Gastrocnemius medialis (tissue), 4 donors: ENCODE measurements at places on chromosomes 3 and 15. TPM values are rescaled to one million over a fixed set of nuclear protein-coding genes. Genes with fewer than 3 reads are reported as not detected.
A peak's percentile ranks its signal among the peaks of the same experiment; 100 is the strongest.

- H3K4me3 ChIP-seq: peak overlapping the region; percentile 75
- H3K27me3 ChIP-seq: no peaks in the 10 kb centered on the region
- peak overlapping the region; percentile 83 for H3K27ac ChIP-seq
Measured at GRCh38 chr3:3800080-3800455, 837 bp downstream of the LRRN1 start.

GRCh38 chr3:149581248-149581647 is 76.6 kb downstream of the WWTR1 start:
- no peak for DNase-seq
- H3K36me3 ChIP-seq: no peaks in the 10 kb centered on the region
- no peaks in the 10 kb centered on the region for H3K27me3 ChIP-seq
- peaks cover 64% of the 10 kb centered on the region for H3K4me1 ChIP-seq

- H3K27me3 ChIP-seq: no peaks in the 10 kb centered on the region
- H3K4me3 ChIP-seq: no peak overlapping the region
- no peaks in the 10 kb centered on the region for H3K36me3 ChIP-seq
- H3K4me1 ChIP-seq: peaks cover 26% of the 10 kb centered on the region
- DNase-seq: no peak
- H3K27ac ChIP-seq: peak overlapping the region; percentile 39
Measured at GRCh38 chr3:43388915-43389314, 102.6 kb downstream of the SNRK start.

- H3K27ac ChIP-seq: no peak overlapping the region
- H3K4me1 ChIP-seq: no peaks in the 10 kb centered on the region
- no peak overlapping the region for H3K4me3 ChIP-seq
- no peaks in the 10 kb centered on the region for H3K36me3 ChIP-seq
Measured at GRCh38 chr3:40398346-40398745, 11.4 kb downstream of the ENTPD3 start.

- H3K27me3 ChIP-seq: no peaks in the 10 kb centered on the region
- no peaks in the 10 kb centered on the region for H3K36me3 ChIP-seq
- H3K4me1 ChIP-seq: no peaks in the 10 kb centered on the region
Measured at GRCh38 chr3:100915706-100916495, 77.3 kb downstream of the ABI3BP start.

YEATS2 gene
- total RNA-seq: 5.7 TPM

SNTN gene
- not detected for total RNA-seq

PTH1R gene
- total RNA-seq: 6.8 TPM

GRCh38 chr3:127777921-127778656 is 44.2 kb downstream of the MGLL start:
- no peaks in the 10 kb centered on the region for H3K36me3 ChIP-seq
- no peak for DNase-seq
- peaks cover 78% of the 10 kb centered on the region for H3K4me1 ChIP-seq
- H3K4me3 ChIP-seq: no peak overlapping the region

DNA sequence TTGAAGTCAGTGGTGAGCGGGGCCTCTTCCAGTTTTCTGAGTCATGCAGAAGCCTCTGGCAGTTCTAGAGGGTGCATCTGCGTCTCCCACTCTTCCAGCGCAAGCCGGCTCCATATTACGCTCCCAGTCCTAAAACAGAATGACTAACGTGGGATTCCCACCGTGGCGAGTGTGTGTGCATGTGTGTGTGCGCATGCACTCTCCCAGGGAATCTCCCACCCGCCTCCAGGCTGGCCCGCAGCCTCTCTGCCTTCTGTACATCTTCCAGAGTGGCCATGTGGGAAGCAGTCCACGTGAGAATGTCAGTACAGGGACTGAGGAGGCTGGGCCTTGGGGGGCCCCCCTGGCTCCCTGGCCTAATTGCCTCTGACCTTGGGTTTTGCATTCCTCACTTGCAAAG is 87.7 kb downstream of the LSM3 start:
- no peak for DNase-seq
- H3K4me3 ChIP-seq: no peak overlapping the region
- no peaks in the 10 kb centered on the region for H3K27me3 ChIP-seq
- peaks cover 2% of the 10 kb centered on the region for H3K4me1 ChIP-seq

TGM4 gene
- not detected for total RNA-seq

ATP8B4 gene
- 3.0 TPM for total RNA-seq

DNA sequence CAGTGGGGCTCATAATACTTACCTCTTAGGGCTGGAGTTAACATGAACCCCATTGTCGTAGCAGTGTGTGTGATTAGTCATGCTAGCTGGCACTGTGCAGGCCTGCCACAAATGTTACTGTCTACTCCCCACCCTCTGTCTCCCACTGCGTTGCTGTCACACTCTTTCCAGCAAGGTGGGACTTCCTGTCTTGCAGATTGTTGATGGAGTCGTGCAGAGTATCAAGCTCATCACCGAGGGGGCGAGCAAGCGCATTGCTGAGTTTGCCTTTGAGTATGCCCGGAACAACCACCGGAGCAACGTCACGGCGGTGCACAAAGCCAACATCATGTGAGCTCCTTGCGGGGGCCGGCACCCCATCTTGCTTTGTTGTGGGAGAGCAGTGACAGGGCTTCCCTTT is 12.9 kb downstream of the IDH3A start:
- no peak overlapping the region for H3K4me3 ChIP-seq
- no peak overlapping the region for H3K27ac ChIP-seq
- H3K4me1 ChIP-seq: no peaks in the 10 kb centered on the region

DNA sequence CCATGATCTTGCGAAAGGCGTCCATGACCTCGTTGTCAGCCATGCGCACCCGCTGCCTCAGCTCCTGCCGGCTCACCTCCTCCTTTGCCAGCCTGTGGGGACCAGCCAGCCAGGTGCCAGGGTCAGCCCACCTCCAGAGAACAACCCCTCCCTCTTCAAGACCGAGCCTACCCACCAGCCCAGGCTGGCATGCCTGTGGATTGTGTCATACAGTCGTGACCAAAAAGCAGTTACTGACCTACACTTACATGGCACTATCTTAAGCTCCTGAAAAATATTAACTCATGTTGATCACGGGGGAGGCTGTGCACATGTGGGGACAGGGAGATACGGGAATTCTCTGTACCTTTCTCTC is 10.7 kb upstream of the CAMK1 start:
- DNase-seq: no peak
- H3K4me1 ChIP-seq: no peaks in the 10 kb centered on the region
- no peaks in the 10 kb centered on the region for H3K36me3 ChIP-seq
- no peak overlapping the region for H3K4me3 ChIP-seq
- H3K27ac ChIP-seq: no peak overlapping the region

KLHDC8B gene
- 35.8 TPM for total RNA-seq

PIGZ gene
- total RNA-seq: 2.3 TPM

GRCh38 chr15:94259863-94260262 is 28.5 kb downstream of the MCTP2 start:
- no peak overlapping the region for H3K4me3 ChIP-seq
- H3K4me1 ChIP-seq: no peaks in the 10 kb centered on the region
- H3K27me3 ChIP-seq: no peaks in the 10 kb centered on the region
- DNase-seq: no peak
- H3K36me3 ChIP-seq: no peaks in the 10 kb centered on the region

- no peak for DNase-seq
- no peaks in the 10 kb centered on the region for H3K36me3 ChIP-seq
- H3K4me3 ChIP-seq: no peak overlapping the region
- no peak overlapping the region for H3K27ac ChIP-seq
- no peaks in the 10 kb centered on the region for H3K4me1 ChIP-seq
Measured at GRCh38 chr3:185988816-185989175, 51.0 kb upstream of the TRA2B start.

GRCh38 chr15:77624868-77625267 is 7.8 kb downstream of the LINGO1 start:
- H3K36me3 ChIP-seq: no peaks in the 10 kb centered on the region
- H3K27ac ChIP-seq: no peak overlapping the region
- H3K4me3 ChIP-seq: no peak overlapping the region
- peaks cover 5% of the 10 kb centered on the region for H3K27me3 ChIP-seq
- DNase-seq: no peak

- no peak overlapping the region for H3K4me3 ChIP-seq
- DNase-seq: no peak
- H3K27me3 ChIP-seq: no peaks in the 10 kb centered on the region
- no peaks in the 10 kb centered on the region for H3K36me3 ChIP-seq
Measured at GRCh38 chr3:112097378-112097777, 11.2 kb downstream of the C3orf52 start.

GRCh38 chr3:57383838-57384237 is 91.4 kb upstream of the ASB14 start:
- no peak overlapping the region for H3K27ac ChIP-seq
- H3K27me3 ChIP-seq: no peaks in the 10 kb centered on the region
- no peaks in the 10 kb centered on the region for H3K4me1 ChIP-seq
- no peaks in the 10 kb centered on the region for H3K36me3 ChIP-seq

DNA sequence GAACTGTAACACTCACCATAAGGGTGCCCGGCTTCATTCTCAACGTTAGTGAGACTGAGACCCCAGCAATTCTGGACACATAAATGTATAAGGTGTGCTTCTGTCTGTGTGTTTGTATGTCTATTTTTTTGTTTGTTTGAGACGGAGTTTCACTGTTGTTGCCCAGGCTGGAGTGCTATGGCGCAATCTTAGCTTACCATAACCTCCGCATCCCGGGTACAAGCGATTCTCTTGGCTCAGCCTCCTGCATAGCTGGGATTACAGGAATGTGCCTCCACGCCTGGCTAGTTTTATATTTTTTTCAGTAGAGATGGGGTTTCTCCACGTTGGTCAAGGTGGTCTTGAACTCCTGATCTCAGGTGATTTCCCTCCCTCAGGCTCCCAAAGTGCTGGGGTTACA is 43.3 kb upstream of the C2CD4B start:
- no peak overlapping the region for H3K4me3 ChIP-seq
- H3K27ac ChIP-seq: no peak overlapping the region
- no peak for DNase-seq
- no peaks in the 10 kb centered on the region for H3K36me3 ChIP-seq
- no peaks in the 10 kb centered on the region for H3K27me3 ChIP-seq

- no peak overlapping the region for H3K4me3 ChIP-seq
- no peak for DNase-seq
- H3K4me1 ChIP-seq: no peaks in the 10 kb centered on the region
- H3K27ac ChIP-seq: no peak overlapping the region
- H3K27me3 ChIP-seq: no peaks in the 10 kb centered on the region
Measured at GRCh38 chr15:39200586-39200985, 380.3 kb upstream of the THBS1 start.

NCEH1 gene
- 19.8 TPM for total RNA-seq

GRCh38 chr3:197424674-197425484 is 126.5 kb upstream of the DLG1 start:
- H3K27me3 ChIP-seq: no peaks in the 10 kb centered on the region
- H3K36me3 ChIP-seq: no peaks in the 10 kb centered on the region
- no peak overlapping the region for H3K4me3 ChIP-seq
- no peak overlapping the region for H3K27ac ChIP-seq
- DNase-seq: no peak

GRCh38 chr15:99365242-99365641 is 114.0 kb downstream of the LRRC28 start:
- H3K27ac ChIP-seq: no peak overlapping the region
- DNase-seq: no peak
- no peak overlapping the region for H3K4me3 ChIP-seq

GRCh38 chr3:9862391-9863057 is 17.5 kb downstream of the CIDEC start:
- H3K27me3 ChIP-seq: no peaks in the 10 kb centered on the region
- H3K36me3 ChIP-seq: no peaks in the 10 kb centered on the region
- no peaks in the 10 kb centered on the region for H3K4me1 ChIP-seq
- H3K4me3 ChIP-seq: peak overlapping the region; percentile 55

GRCh38 chr3:98361289-98361688 is 7.6 kb downstream of the OR5K4 start:
- no peaks in the 10 kb centered on the region for H3K4me1 ChIP-seq
- no peak for DNase-seq
- no peaks in the 10 kb centered on the region for H3K36me3 ChIP-seq
- H3K27ac ChIP-seq: no peak overlapping the region

GRCh38 chr3:5791558-5791957 is 604.1 kb downstream of the EDEM1 start:
- H3K4me1 ChIP-seq: no peaks in the 10 kb centered on the region
- no peaks in the 10 kb centered on the region for H3K36me3 ChIP-seq
- H3K27me3 ChIP-seq: no peaks in the 10 kb centered on the region
- DNase-seq: no peak

DUOXA2 gene
- total RNA-seq: not detected

GOLGA6B gene
- not detected for total RNA-seq

PIERCE2 gene
- 11.8 TPM for total RNA-seq

- H3K4me1 ChIP-seq: peaks cover 13% of the 10 kb centered on the region
- no peak for DNase-seq
- no peak overlapping the region for H3K4me3 ChIP-seq
- no peaks in the 10 kb centered on the region for H3K27me3 ChIP-seq
Measured at GRCh38 chr3:49416867-49417266, 4.6 kb downstream of the TCTA start.

DNA sequence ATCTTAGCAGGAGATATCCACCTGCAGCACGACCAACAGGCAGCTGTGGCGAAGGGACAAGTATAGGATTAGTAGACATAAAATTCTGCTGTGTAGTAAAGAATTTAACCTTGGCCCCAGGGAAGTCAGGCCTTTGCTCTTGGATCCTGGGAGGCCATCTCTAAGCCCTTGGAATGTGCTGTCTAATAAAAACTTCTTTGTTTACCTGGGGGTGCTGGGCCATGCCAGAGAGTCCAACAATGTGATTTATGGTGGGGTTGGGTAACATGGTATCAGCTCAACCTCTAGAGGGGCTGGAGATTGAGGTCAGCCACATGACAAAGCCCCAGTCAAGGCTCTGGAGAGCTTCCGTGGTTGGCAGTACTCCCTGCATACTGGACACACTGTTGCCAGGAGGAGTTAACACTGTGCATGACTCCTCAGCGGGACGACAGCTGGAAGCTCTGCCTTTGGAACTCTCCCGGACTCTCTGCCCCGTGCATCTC is 52.4 kb downstream of the HEG1 start:
- H3K27ac ChIP-seq: peak overlapping the region; percentile 47
- H3K27me3 ChIP-seq: no peaks in the 10 kb centered on the region
- no peaks in the 10 kb centered on the region for H3K36me3 ChIP-seq
- DNase-seq: peak; percentile 92
- H3K4me1 ChIP-seq: peaks cover 21% of the 10 kb centered on the region
- H3K4me3 ChIP-seq: no peak overlapping the region

ALDH1A3 gene
- total RNA-seq: 5.8 TPM

- DNase-seq: no peak
- no peak overlapping the region for H3K27ac ChIP-seq
- H3K4me1 ChIP-seq: no peaks in the 10 kb centered on the region
- H3K4me3 ChIP-seq: no peak overlapping the region
- no peaks in the 10 kb centered on the region for H3K36me3 ChIP-seq
Measured at GRCh38 chr3:190019844-190020243, 100.9 kb downstream of the P3H2 start.

- no peaks in the 10 kb centered on the region for H3K27me3 ChIP-seq
- no peaks in the 10 kb centered on the region for H3K36me3 ChIP-seq
- no peak overlapping the region for H3K4me3 ChIP-seq
- DNase-seq: no peak
- peaks cover 30% of the 10 kb centered on the region for H3K4me1 ChIP-seq
Measured at GRCh38 chr15:98674336-98674735, 26.0 kb downstream of the IGF1R start.

- no peak for DNase-seq
- H3K4me1 ChIP-seq: no peaks in the 10 kb centered on the region
- no peak within 1 kb of the TSS for H3K27ac ChIP-seq
- H3K27me3 ChIP-seq: no peaks in the 10 kb centered on the region
- H3K4me3 ChIP-seq: no peak within 1 kb of the TSS
- H3K36me3 ChIP-seq: no peaks in the 10 kb centered on the region
Measured at GRCh38 chr3:165837058-165837525, at the start of gene BCHE. Gene BCHE (minus strand): TSS chr3:165837423. CDS start chr3:165831033, 6,390 bp downstream.
